Neural progenitor cell (in vitro differentiated cells): ENCODE measurements at places on chromosomes 1 and 21. TPM values are rescaled to one million over a fixed set of nuclear protein-coding genes. Genes with fewer than 3 reads are reported as not detected.

Gene SERTAD4
- total RNA-seq, result 2.5 and 2.8 TPM in 2 replicates

GRCh38 chr1:81512252-81513003 lies 288.3 kb upstream of the ADGRL2 start:
- H3K4me1 ChIP-seq, result peaks cover 69% of the 10 kb centered on the region
- H3K4me3 ChIP-seq, result no peak overlapping the region
- H3K36me3 ChIP-seq, result no peaks in the 10 kb centered on the region
- peak; percentile 37 for DNase-seq

- H3K27ac ChIP-seq, result no peak overlapping the region
- peak overlapping the region; percentile 48 for H3K4me3 ChIP-seq
- peaks cover 63% of the 10 kb centered on the region for H3K27me3 ChIP-seq
- H3K36me3 ChIP-seq, result no peaks in the 10 kb centered on the region
- DNase-seq, result no peak
Measured at GRCh38 chr1:16218014-16218673, 5.7 kb upstream of the ARHGEF19 start.

DNA sequence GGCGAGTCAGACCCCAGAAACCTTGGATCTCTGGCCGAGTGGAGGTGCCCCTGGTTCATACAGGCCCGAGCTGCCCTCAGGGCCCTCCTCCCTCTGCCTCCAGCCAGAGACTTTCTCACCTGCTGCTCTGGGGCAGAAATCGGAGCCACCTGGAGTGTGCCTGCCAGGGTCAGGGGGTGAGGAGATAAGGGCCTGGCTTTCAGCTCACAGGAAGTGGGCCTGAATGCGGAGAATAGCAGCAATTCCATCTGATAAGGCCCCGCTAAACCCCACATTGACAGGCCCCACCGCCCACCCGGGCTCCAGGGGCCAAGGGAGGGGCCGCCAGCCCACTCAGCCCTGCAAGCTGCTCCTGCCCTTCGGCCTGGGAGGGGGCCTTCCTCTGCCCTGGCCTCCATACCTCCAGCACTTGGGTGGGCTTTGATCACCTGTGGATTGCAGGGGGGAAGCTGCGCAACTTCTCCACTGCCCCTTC lies 123.7 kb upstream of the ARHGEF16 start:
- DNase-seq, result no peak
- no peaks in the 10 kb centered on the region for H3K36me3 ChIP-seq
- no peak overlapping the region for H3K27ac ChIP-seq
- H3K4me3 ChIP-seq, result no peak overlapping the region
- H3K27me3 ChIP-seq, result no peaks in the 10 kb centered on the region

GRCh38 chr1:56972976-56973375 lies 7.2 kb upstream of the C8B start:
- no peaks in the 10 kb centered on the region for H3K27me3 ChIP-seq
- no peak overlapping the region for H3K4me3 ChIP-seq
- DNase-seq, result no peak

DNA sequence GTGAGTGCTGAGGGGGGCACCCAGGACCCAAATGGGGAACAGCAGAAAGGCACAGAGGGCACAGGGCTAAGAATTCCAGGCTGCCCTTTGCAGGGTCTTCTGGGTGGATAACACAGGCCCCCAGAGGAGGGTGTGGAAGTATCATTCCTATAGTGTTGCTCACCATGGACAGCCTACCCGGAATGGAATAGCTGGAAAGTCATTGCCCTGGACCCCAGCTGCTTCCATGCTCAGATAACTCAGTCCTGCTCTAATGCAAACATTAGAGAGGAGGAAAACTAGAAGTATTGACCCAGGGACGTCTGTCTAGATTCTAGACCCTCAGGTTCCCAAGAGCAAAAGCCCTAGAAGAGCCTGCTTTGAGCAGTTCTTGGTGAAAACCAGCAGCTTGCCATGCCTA lies 24.7 kb downstream of the SLC6A17 start:
- H3K4me3 ChIP-seq, result no peak overlapping the region
- H3K36me3 ChIP-seq, result no peaks in the 10 kb centered on the region
- no peak overlapping the region for H3K27ac ChIP-seq
- no peaks in the 10 kb centered on the region for H3K27me3 ChIP-seq

- no peaks in the 10 kb centered on the region for H3K4me1 ChIP-seq
- H3K27ac ChIP-seq, result no peak overlapping the region
- H3K4me3 ChIP-seq, result no peak overlapping the region
- no peaks in the 10 kb centered on the region for H3K27me3 ChIP-seq
- DNase-seq, result no peak
Measured at GRCh38 chr1:219123036-219123435, 50.6 kb upstream of the LYPLAL1 start.

Gene SEMA4A
- total RNA-seq, result 0.69 and 1.8 TPM in 2 replicates

DNA sequence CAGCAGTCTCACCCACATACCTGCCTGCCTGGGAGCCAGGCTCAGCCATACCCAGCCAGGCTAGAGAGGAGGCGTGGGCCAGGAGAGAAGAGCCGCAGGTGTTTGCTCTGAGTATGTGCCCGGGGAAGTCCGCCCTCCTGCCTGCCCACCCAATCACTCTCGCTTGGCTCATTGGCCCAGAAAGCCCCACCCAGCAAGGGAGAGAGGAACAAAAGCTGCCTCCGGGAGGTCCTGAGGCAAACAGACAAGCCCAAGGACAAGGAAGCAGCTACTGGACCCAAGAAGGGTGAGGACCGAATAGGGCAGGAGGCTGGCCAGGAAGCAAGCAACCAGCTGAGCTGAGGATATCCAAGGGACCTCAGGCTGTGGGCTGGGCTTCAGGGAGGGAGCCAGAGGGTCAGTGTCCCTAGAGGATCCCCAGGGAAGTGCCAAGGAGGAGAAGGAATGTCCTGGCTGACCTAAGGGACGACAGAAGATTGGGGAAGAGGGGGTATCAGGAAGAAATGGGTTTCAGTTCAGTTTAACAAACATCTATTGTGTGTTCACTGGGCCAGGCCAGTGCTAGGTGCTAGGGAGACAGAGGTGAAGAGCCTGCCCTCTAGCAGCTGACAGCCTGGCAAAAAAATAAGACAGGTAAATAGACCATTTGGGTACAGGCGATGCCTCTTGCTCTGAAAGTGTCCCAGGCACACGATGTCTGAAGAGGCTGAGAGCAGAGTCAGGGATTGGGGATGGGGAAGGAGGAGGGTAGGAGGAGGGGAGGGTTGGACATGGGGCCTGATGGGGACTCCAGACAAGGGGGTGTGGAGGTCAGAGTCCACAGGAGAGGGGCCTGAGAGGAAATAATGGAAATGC lies at the start of gene GJB4:
Gene GJB4 (plus strand): TSS at position 238 of the 855 bp plus-strand sequence. CDS start 1,515 bp downstream, outside the sequence.
- H3K27ac ChIP-seq, result no peak within 1 kb of the TSS
- no peaks in the 10 kb centered on the region for H3K36me3 ChIP-seq
- H3K4me3 ChIP-seq, result no peak within 1 kb of the TSS
- H3K27me3 ChIP-seq, result no peaks in the 10 kb centered on the region
- no peak for DNase-seq
